ENCODE measurements at places on chromosomes 3 and 15. TPM values are rescaled to one million over a fixed set of nuclear protein-coding genes. Genes with fewer than 3 reads are reported as not detected.

KLHL6 gene
- under 0.01 TPM for total RNA-seq

DNA sequence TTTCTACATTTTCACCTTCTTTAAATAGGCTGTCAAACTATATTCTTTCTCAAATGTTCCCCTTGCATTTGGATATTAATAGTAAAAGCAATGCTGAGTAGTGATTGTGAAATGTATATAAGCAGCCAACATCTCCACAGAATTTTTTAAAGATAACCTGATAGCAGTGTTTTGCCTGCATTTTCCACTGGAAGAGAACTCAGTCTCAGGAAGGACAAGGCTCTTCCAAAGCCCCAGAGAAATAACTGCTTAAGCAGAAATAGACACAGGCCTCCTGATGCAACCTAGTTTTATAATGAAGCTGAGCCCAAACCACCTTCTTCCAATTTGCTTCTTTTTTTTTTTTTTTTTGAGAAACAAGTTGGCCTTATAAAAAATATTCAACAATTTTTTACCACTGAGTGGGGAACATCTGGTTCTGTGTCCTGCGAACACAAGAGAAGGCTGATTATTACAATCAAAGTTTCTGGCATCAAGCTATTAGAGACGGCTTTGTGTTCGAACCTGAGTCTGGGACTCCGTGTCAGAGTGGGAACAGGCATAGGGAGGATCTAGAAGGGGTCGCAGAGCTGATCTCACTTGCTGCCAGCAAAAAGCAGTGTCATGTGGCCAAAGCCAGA lies 332.5 kb upstream of the TBL1XR1 start:
- DNase-seq: no peak

HRH1 gene
- total RNA-seq: 12.4 TPM

DNA sequence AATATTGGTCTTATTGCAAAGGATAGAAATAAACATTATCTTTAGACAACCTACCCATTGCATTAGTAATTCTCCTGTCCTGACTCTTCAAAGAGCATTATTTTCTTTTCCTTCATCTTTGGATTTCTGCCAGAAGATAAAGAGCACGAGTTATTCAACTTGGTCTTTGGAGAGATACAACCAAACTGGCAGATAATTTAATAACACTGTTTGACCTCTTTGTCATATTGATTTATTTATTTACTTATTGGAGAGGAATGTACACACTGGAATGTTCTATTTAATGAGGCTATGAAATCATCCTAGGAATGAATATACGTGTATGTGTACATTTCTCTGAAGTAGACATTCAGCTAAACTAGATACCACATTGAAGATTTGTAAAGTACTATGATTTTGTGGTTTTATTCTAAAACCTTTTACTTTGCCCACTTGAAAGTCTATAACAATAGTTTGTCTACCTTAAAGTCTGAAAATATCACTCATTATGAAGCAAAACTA lies 462.1 kb downstream of the C3orf38 start:
- DNase-seq: no peak

C3orf62 gene
- total RNA-seq: 1.8 TPM

DNA sequence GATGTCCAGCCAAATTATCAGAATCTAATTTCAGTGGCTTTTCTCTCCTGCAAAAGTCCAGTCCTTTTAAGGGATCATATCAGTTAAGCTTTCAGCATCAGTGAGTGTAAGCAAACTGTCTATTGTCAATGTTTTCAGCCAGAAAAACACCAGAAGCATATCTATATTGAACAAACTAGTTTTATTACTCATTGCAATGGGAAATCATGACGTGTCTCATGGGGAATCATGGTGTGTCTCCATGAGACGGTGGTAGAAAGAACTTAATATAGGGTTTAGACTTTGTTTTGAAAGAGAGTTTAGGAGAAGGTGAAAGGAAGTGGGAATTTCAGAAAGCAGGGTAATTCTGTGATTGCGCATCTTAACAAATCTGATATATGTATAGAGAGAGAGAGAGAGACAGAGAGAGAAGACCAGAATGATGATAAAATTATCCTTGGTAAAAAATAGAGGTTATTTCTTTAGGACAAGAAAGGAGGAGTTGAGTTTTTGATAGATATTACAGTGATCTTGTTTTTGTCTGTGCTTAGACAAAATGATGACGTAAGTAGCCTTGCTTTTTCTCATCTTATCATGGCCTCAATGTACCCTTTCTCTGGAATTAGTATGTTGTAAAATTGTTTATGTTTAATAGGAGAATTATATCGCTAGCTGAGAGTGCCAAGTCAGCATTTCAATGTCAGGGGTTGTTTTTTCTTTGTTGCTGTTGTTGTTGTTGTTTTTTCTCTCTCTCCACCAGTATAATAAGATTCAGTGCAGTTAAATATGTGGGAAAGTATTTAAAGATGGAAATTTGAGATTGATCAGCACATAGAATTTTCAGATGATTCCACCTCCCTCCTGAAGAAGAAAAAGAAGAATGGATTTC lies 129.9 kb upstream of the OSTN start:
- DNase-seq: no peak

GRCh38 chr15:66211670-66212562 lies 41.6 kb downstream of the MEGF11 start:
- peak; percentile 8 for DNase-seq

- no peak for DNase-seq
These were observed 32.2 kb upstream of the DPPA4 start for GRCh38 chr3:109369510-109369909.

DNA sequence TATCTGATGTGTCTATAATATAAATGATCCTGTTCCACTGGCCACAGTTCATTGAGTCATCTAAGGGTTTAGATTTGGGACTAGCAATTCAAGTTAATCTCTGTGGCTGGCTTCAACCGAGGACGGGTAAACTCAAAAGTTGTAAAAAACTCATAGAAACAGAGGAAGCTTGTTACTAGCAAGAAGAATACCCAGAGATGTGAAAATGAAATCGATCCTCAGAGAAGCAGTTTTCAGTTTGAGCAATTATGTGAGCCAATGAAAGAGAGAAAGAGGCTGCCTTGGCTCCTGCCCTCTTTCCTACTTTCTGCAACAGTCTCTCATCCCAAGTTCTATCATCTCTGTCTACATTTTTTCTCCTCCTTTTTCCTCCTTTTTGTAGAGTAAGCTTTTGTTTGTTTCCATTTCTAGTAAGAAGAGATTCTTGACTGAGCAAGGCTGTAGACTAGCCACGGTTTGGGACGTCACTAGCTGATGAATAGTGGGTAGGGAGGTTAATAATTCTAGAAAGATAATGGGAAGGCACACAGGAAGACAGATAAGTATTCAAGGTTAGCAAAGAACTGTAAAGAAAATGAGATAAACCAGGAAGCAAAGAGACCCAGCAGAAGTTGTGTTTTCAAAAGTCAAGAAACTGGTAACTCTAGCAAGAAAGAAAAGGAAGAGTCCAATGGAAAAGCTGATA lies 298.9 kb upstream of the NR2F2 start:
- no peak for DNase-seq

GRCh38 chr3:128351546-128351945 lies 115.1 kb downstream of the DNAJB8 start:
- DNase-seq: no peak

DNA sequence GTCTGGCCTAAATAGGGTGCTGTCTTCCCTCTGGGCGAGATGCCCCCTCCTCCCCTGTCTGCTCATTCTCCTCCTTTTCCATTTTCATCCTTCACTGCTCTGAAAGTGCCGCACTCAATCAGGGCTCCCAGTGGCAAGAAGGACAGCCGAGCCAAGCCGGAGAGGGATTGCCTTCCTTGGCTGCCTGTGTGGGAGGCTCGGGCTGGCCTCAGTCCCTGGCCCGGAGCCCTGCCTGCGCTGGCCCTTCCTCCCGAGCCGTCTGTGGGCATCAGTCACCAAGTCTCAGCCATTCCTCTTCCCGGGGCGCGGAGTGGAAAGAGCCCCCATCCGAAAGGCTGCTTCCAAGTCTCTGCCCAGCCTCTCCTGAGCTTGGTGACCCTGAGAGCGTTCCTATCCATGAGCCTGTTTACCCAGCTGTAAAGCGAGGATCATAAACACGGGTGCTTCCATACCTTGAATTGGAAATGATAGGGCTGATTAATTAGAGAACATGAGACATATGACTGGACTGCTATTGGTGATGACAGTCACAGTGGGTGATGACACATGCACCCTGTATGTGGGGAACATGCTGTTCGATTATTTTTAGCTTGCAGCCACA lies 59.1 kb upstream of the TLE3 start:
- DNase-seq: peak; percentile 91

ZNF662 gene
- 4.0 TPM for total RNA-seq

PLSCR4 gene
- 54.6 TPM for total RNA-seq

C3orf22 gene
- not detected for total RNA-seq

GRCh38 chr3:85384372-85384771 lies 425.6 kb downstream of the CADM2 start:
- DNase-seq: no peak

DNA sequence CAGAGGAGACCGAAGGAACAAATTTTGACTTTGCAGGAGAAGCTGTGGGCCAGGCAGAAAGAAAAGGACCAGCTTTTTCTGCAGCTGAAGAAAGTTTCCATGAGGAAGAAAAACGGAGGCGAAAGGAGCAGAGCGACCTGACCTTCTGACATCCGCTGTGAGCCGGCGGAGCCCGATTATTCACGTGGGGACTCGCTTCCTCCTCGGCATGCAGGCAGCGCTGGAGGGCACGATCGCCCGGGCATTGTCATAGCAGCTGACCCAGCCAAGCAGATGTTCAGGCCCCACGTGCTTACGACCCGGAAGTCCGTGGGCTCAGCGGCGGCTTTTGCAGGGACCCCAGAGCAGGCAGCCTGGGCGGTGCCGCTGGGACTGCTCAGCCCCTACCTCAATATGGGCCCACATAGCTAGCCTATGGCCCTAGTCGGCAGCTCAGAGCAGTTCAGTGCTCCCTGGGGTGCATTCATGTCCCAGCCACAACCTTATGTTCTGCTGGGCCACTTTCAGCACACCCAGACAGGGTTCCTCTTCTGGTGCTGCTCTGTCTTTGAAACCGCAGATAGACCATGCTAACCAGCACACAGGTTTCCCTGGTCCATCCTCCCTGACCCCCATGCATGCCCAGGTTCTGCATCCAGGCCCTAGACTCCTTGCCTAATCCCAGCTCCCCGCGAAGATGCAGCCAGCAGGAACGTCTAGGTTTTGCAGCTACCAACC lies 10.5 kb upstream of the EIF4A2 start:
- peak; percentile 88 for DNase-seq

LRRK1 gene
- total RNA-seq: 15.2 TPM

- DNase-seq: peak; percentile 97
These were observed at the start of gene SEMA3B for GRCh38 chr3:50268703-50269451. TSS of gene SEMA3B (plus strand) at chr3:50269147. CDS start at chr3:50269241, 94 bp downstream.

- DNase-seq: no peak
These were observed 388.6 kb upstream of the DPH6 start for GRCh38 chr15:35934383-35935049.

- DNase-seq: no peak
These were observed 245.3 kb upstream of the ZPLD1 start for GRCh38 chr3:102189541-102189940.

- DNase-seq: no peak
These were observed 4.2 kb upstream of the RPL29 start for GRCh38 chr3:51999846-52000245.

DNA sequence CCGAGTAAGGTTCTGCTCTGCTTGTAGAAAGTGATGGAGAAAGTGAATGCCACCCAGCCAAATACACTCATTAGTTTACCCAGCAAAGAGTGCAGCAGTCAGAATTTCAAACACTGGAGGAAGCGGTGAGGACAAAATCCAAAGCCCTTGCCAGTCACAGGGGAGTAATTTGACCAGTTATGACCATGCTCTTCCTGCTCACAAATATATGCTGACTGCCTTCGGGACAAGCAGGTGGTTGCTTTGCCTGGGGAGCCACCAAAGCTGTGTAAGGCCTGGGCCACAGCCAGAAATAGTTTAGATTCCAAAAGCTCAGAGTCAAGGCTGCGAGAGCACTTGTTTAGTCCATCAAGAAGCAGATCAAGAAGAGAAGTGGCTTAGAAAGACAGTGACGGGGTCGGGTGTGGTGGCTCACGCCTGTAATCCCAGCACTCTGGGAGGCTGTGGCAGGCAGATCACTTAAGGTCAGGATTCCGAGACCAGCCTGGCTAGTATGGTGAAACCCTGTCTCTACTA lies 51.0 kb upstream of the ATP13A3 start:
- peak; percentile 73 for DNase-seq

KNSTRN gene
- total RNA-seq: 19.9 TPM

DNA sequence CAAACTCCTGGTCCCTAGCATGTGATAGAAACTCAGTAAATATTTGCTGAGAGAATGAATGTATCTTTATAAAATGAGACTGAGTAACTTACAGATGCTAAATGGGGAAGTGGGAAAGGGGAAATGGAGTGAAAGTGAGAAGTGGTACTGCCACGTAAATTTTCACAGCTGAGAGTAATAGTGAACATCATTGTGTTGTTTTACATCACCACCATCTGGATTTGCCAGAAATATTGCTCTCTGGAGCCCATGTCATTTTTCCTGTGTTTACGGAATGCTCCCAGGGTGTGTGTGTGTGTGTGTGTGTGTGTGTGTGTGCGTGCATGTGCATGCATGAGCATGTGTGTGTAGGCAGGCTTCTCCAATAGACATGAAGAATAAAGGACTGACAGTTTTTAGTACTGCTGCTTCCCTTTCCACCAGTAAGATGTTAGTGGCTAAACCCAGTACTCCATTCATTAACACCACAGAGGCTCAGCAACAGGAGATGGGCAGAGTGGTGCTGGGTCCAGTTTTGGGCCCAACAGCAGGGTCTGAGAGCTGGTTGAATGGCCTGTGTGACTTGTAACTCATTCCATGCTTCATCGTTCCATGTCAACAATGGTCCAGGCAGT lies 57.3 kb downstream of the DIPK2A start:
- DNase-seq: no peak

DNA sequence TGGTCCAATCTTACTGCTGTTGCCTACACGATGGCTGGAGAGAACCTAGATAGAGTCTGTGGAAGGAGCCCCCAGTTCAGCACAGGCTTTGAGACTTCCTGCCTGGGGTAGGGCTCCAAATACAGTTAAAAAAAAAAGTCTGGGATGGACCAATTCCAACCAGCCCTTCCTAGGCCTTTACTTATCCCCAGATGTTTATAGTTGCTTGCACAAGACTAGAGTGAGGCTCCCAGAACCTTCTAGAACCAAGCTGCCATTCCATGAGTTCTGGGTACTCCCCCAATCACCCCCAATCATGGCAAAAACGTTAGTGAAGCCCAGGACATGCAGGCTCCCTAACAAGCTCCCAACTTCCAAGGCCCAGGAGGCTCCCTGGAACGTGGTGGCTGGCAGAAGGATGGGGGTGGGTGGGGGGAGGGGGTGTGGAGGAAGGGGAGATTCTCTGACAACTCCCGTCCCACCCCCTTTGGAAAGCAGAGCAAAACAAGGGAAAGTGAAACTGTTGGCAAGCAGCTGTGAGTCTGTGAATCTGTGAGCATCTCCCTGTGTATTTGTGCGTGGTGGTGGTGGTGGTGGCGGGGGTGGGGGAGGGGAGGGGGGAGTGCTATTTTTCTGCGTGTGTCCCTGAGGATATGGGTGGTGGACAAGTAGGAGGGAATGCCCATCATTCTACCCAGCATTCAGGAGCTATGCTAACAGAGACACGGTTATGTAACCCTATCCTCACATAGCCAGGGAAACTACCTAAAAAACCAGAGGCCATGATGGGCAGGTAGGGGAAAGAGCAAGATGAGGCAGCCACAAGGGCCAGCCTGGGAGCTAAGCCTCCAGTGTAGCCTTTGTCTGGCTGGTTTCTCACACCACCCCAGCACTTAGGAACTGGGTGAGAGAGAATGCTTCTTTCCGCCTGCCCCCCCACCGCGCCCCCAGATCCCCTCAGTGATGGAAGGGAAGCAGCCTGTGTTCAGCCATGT lies 2.0 kb downstream of the MST1R start:
- peak; percentile 82 for DNase-seq

GRCh38 chr3:52249683-52250082 lies 4.1 kb downstream of the PPM1M start:
- no peak for DNase-seq

OR5K1 gene
- not detected for total RNA-seq
